ENCODE measurements at places on chromosomes 3 and 15.

- no peak for DNase-seq
These were observed 41.7 kb upstream of the GP5 start for GRCh38 chr3:194440756-194441155.

DNA sequence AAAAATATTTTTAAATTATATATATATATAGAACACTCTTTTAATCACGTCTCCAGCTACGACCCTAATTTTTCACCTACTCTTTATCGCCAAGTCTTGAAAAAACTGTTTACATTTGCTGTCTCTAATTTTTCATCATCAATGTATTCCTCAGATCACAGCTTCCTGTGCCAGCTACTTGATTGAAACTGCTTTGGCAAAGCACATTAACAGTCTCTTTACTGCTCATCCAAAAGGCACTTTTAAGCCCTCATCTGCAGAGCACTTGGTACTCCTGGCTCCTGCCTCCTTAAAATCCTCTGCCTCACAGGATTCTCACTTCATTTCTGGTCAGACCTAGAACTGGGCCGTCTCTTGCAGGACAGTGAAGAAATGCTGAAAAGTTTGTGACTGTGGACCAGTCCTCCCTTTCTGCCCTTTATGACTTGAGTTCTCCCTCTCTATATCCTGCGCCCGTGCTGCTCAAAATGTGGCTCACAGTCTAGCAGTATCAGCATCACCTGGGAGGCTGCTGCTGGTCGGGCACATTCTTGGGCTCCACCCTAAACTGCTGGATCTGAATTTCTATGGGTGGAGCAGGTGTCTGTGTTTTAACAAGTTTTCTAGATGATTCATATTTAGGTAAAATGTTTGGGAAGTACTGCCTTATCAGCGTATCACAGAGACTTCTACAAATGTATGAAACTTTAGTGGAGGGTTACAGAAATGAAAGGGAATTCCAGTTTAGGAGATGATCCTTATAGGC lies 196.8 kb downstream of the ADAMTSL3 start:
- no peak for DNase-seq

- no peak for DNase-seq
These were observed 48.1 kb downstream of the PTPN9 start for GRCh38 chr15:75531041-75531450.

- no peak for DNase-seq
These were observed 40.0 kb upstream of the SAMMSON start for GRCh38 chr3:69959581-69959980.

DNA sequence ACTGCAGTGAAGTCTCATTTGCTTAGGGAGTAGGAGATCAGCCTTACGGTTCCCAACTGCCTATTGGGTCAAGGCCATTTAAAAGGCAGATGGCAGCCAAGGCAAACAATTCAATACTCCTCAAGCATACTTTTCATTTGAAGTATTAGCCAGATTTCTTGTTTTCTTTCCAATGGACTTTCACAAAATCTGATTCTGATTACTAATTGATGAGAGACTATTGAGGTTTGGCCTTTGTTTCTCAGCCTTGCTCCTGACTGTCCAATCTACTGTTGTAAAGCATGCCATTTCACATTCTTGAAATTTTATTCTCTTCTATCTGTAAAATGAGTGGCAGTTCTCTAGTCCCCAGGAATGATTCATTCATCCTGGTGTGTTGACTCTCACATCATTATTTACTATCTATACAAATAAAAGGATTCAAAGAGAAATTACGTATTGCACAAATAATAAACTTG lies 166.2 kb upstream of the TGFBR2 start:
- DNase-seq: no peak

DNA sequence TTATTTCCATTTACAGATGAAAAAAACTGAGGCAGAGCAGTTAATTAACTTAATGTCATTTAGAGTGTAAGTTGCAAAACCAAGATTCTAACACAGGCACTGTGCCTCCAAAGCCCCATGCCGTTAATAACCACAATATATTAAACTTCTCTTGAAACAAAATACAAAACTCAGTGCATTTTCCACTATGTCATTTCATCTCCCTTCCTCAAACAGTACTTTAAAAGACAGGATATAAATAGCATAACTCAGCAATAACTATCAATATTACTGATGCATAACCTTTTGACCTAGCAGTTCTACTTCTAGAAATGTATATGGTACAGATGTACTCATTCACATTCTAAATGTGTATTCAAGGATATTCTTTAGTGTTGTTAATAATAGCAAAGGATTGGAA lies 5.1 kb upstream of the TASOR start:
- no peak for DNase-seq

- DNase-seq: no peak
These were observed 966.0 kb upstream of the SEMA6D start for GRCh38 chr15:46751303-46751702.

DNA sequence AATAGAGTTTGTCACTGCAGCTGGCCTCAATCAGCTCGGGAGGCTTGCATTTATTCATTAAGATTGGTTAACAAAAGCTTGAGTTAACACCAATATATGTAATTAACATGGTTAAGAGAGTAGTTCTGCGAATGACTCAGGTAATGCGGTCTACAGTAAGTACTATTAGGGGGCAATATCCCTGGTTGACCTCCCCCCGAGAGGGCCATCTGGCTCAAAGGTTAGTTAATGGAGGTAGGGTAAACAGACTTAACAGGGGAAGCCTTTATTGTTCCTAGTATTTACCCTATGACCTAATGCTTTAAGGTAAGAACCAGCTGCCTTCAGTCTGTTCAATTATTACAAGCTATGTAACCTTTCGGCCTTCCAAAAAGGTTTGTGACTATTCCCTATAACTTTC lies 403.3 kb upstream of the SGO1 start:
- no peak for DNase-seq

- DNase-seq: no peak
These were observed 51.0 kb upstream of the PLXND1 start for GRCh38 chr3:129657261-129658046.

- DNase-seq: no peak
These were observed 88.7 kb downstream of the TFG start for GRCh38 chr3:100798012-100798411.

- no peak for DNase-seq
These were observed 74.5 kb downstream of the LSM3 start for GRCh38 chr3:14253022-14253706.

GRCh38 chr3:190396001-190396400 lies 8.0 kb downstream of the CLDN16 start:
- DNase-seq: no peak

- DNase-seq: no peak
These were observed 426.0 kb upstream of the RARB start for GRCh38 chr3:25002052-25002451.

All from stimulated activated CD4-positive, alpha-beta T cell treated with anti-CD3 and anti-CD28 coated beads, TNF-alpha, amount 100 ng/mL, for 48 hours (primary cell).